ENCODE measurements at places on chromosomes 5 and 9.

DNA sequence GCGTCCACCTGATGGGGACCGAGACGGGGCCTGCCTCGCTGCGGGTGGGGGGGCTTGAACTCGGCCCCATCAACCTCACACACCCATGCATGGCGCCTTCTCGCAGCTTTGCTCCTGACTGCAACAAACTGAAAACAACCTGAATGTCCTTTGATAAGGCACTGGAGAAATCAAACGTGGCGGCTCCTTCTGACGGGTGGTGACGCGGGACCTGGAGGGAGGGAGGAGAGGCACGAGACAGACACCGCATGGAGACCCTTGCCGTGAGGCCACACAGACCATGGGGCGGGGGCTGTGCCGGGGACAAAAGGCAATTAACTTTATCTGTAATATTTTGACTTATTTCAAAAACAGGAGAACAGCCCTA, 48.6 kb downstream of the NACC2 start:
- no peak for DNase-seq

GRCh38 chr5:74070766-74071165, 444.8 kb downstream of the ARHGEF28 start:
- DNase-seq, result no peak

- DNase-seq, result no peak
Observed at GRCh38 chr9:132054024-132054423, 25.6 kb downstream of the MED27 start.

DNA sequence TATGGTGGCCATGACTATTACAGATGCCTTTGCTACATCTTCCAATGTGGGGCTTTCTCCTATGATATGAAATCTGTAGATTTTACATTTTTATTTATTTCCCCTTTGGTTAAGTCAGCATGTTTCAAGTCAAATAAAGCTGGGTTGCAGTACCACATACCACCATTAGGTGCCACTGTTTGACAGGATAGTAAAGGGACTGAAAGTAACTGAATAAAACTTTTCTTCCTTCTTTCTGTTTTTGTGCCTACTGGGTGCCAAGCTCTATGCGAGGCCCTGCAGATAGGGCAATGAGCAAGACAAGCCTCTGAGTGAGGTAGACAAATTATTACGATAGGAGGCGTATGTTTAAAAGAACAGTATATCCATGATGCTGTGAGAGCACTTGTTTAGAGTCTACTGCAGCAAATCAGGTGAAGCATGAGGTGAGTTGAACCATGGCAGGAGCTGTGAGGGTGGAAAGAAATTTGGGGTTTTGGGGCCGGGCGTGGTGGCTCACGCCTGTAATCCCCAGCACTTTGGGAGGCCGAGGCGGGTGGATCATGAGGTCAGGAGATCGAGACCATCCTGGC, 64.8 kb downstream of the GDNF start:
- no peak for DNase-seq

DNA sequence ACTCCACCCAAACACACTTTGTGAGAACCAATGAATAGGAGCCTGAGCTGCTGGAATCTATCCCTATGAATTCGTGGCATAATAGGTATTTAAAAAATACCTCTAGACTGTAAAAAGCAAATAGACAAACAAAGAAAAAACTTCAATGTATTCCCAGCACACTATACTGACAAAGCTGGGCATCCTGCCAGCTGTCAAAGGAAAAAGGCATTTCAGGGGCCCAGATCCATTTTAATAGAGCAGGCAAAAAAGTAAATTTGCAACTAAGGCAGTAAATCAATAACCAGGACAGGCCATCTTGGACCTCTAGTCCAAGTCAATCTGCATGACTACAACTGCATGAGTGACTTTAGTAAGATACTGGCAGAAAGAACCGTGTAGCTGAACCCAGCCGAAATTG, 25.6 kb upstream of the LARP1 start:
- DNase-seq, result no peak

DNA sequence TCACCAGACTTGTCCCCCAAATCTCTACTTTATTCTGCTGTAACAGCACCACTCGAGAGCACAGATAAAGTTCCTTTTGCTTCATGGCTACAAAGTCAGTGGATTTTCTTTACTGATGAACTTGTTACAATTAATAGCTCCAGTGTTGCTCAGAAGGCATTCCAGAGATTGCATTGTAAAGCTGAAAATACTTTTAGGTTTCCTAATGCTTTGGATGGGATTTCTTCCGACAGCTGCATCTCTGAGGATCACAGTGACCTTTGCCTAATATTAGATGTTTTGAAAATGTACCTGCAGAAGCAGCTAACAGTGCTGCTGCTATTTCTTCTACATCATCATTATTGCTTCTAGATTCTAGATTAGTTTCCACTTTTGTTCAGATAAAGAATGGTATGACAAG, 58.8 kb upstream of the TMEM171 start:
- no peak for DNase-seq

DNA sequence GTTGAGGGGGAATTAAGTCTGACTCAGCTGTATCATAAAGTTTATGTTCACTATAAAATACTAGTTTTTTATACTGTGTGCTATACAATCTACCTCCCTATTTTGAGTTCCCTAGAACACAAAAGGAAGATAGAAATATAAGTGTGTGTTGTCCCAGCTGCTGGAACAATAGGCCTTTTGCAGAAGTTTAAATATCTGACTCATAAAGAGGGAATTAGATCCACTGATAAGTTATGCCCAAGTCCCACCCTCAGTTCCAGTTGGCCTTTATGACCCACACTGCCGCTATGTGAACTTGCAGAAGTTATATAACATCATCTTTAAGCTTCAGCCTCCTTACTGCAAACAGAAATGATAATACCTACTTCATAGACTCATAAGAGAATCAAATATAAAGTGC, 88.5 kb upstream of the DAB2 start:
- no peak for DNase-seq

- peak; percentile 30 for DNase-seq
Observed at GRCh38 chr9:114348906-114349482, 19.3 kb downstream of the ORM2 start.

GRCh38 chr5:126544087-126544740, 50.8 kb downstream of the ALDH7A1 start:
- DNase-seq, result peak; percentile 26

GRCh38 chr5:61202213-61202612, 39.9 kb upstream of the SMIM15 start:
- DNase-seq, result no peak

DNA sequence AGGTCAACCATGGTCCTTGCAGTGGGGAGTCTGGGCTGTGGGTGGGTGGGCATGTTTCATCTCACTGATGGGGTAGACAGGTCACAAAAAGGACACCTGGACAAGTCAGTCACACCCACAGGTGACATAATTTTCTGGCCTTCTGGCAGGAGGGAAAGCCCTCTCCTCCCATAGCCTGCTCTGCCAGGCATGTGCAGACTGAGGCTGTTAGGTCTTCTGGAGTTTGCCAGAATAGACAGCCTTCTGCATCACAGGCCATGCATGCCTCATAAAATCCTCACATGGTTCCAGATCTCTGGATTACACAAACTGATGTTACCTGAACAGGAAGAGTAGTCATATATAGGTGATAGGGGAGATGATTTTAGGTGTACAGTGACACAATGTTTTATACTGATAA, 49.1 kb downstream of the ARHGAP26 start:
- no peak for DNase-seq

GRCh38 chr9:86557063-86557766, 203.0 kb upstream of the TUT7 start:
- no peak for DNase-seq

DNA sequence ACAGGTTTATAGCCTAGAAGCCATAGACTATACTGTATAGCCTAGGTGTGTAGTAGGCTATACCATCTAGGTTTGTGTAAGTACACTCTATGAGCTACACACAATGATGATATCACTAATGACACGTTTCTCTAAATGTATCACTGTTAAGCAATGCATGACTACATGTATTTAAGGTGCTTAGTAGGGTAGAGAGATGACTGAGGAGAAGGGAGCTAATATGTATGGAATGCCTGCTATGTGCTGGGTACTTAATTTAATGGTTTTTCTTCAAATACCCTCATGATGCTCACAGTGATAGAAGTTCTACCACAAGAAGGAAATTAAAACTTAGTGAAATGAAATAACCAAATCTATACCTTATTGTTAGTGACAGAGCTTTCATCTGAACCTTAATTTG, 1785.5 kb downstream of the EFNA5 start:
- DNase-seq, result no peak

DNA sequence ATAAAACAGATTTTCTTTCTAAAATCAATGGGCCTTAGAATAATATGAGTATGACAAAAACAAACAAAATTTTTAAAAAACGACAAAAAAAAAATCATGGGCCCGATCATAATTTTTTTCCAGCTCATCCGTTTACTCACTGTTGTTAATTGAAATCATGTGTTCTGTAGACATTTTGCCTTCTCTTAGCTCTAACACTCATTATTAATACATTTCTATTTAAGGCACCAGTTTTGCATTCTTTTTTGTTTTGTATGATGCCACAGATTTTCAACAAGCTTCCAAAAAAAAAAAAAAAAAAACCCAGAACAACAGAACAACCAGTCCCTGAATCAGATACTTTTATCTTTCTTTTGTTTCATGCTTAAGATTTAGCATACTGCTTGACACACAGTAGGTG, 86.4 kb downstream of the PRLR start:
- DNase-seq, result no peak

DNA sequence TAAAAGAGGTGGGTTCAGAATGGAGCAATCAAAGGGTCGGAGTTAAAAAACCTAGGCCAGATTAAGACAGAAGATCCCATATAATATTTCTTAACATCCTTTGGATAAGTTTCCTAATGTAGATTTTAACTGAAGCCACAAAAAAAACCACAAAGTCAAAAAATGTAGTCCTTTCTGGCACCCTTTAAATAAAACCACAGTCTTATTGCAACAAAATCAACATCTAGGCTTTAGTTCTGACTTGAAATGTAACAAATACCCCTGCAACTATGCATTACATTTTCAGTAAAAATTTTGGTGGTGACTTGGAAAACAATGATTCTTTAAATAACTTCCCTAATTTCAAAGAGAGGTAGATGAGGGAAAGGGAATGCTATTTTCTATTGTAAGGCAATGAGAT, 109.2 kb downstream of the PSAT1 start:
- no peak for DNase-seq

GRCh38 chr5:159174511-159175168, 34.7 kb downstream of the RNF145 start:
- no peak for DNase-seq

DNA sequence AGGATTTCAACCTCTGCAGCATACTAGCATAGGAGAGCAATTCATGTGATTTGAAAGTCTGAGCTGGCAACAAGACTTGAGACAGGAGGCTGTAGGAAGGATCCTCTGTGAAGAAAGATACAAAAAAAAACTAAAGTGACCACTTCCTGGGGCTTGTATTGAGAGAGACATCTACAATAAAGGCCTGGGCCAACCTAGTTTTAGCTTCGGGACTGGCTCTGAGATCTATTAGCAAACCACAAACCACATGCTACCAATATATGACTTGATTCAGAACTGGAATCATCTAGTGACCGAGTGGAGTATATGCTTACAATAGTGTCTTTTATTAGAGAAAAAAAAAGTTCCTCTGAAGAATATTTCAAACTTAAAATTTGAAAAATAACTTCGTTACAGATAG, 1448.9 kb upstream of the CDH6 start:
- no peak for DNase-seq

DNA sequence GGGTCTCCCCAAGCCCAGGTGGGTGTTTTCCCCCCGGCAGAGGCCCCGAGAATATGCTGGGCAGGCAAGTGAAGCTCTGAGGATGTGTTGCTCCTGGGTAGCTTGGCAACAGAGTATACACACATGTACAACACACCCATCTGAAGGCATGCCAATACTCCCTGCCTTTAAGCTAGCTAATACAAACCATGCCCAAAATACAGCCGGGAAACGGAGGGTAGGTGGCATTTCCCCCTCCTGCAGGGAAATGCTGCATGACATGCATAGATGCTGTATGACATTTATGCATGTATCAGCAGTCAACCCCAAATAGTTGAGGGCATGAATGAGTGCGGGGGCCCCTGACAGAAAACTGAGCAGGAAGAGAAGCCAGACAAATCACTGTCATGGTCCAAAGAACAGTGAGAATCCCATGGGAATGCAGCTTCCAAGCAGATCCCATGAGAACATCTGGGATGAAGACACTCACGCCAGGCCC, 614.1 kb downstream of the EBF1 start:
- DNase-seq, result no peak

GRCh38 chr5:158737536-158738027, 362.1 kb downstream of the EBF1 start:
- no peak for DNase-seq

- DNase-seq, result no peak
Observed at GRCh38 chr5:78627175-78627574, 21.4 kb downstream of the LHFPL2 start.

- peak; percentile 31 for DNase-seq
Observed at GRCh38 chr9:132878695-132879456, at the start of gene SPACA9. Gene SPACA9 (plus strand): TSS chr9:132878898. CDS start chr9:132883948, 5,050 bp downstream.

GRCh38 chr9:33620738-33621439, 96.8 kb downstream of the ANKRD18B start:
- no peak for DNase-seq

GRCh38 chr9:72362680-72363139, 2.3 kb downstream of the ZFAND5 start:
- DNase-seq, result peak; percentile 17

GRCh38 chr9:81490605-81491331, 198.6 kb downstream of the TLE1 start:
- no peak for DNase-seq

- no peak for DNase-seq
Observed at GRCh38 chr9:14271093-14271673, 42.8 kb downstream of the NFIB start.

- DNase-seq, result no peak
Observed at GRCh38 chr5:90955001-90955635, 396.5 kb downstream of the ADGRV1 start.

GRCh38 chr9:116942593-116943061, 255.5 kb downstream of the TRIM32 start:
- DNase-seq, result no peak

Data from neural crest cell (in vitro differentiated cells).